ENCODE measurements at places on chromosomes 16 and 17.

GRCh38 chr16:568401-569258 lies 1.1 kb upstream of the PIGQ start:
- DNase-seq, result peak; percentile 94

- no peak for DNase-seq
These were observed 134.6 kb downstream of the GAS7 start for GRCh38 chr17:10063730-10064241.

- no peak for DNase-seq
These were observed 139.8 kb upstream of the ELAC2 start for GRCh38 chr17:13157656-13158055.

DNA sequence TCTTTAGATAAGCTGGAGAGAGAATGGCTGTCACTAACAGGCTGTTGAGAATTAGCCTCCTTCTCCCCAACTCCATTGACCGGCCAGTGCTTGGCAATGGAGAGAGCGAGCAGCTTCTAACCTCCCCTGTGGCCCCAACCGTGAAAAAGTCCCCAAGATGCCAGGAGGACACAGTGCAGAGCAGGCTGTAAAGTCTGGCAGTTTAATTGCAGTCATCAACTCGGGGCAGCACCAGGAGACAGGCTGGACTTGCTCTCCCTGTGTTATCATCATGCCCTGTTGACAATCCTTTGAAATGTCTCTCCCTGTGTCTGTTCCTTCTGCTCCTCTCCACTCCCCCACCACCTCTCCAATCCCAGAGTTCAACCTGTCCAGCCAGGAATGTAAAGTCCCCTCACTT lies 705 bp upstream of the CDRT4 start:
- DNase-seq, result no peak

GRCh38 chr17:76635039-76635438 lies 8.5 kb downstream of the ST6GALNAC1 start:
- no peak for DNase-seq
